GM12864 (cell line): ENCODE measurements at places on chromosomes 2 and 18.

- DNase-seq: no peak
Measured at GRCh38 chr2:33168922-33169321, 222.2 kb downstream of the LTBP1 start.

DNA sequence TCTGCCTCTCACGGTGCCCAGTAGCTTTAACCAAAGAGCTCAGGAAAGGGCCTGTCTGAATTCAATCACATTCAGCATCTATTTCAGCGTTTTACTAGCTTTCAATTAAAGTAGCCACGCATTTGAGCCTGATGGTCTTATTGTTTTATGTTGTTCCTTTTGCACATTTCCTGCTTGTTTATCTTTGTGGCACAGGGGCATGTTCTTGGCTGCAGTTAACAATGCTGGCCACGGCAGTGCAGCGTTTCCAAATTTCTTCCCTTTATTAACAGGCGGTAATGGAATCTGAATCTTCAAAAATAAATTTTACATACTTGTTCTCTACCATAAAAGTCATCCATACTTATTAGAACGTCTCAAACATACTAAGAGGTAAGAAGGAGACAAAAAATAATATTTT is 46.2 kb downstream of the HPCAL1 start:
- no peak for DNase-seq

GRCh38 chr2:230097841-230098240 is 29.1 kb upstream of the SLC16A14 start:
- no peak for DNase-seq

GRCh38 chr2:221429741-221430491 is 142.2 kb downstream of the EPHA4 start:
- DNase-seq: no peak

DNA sequence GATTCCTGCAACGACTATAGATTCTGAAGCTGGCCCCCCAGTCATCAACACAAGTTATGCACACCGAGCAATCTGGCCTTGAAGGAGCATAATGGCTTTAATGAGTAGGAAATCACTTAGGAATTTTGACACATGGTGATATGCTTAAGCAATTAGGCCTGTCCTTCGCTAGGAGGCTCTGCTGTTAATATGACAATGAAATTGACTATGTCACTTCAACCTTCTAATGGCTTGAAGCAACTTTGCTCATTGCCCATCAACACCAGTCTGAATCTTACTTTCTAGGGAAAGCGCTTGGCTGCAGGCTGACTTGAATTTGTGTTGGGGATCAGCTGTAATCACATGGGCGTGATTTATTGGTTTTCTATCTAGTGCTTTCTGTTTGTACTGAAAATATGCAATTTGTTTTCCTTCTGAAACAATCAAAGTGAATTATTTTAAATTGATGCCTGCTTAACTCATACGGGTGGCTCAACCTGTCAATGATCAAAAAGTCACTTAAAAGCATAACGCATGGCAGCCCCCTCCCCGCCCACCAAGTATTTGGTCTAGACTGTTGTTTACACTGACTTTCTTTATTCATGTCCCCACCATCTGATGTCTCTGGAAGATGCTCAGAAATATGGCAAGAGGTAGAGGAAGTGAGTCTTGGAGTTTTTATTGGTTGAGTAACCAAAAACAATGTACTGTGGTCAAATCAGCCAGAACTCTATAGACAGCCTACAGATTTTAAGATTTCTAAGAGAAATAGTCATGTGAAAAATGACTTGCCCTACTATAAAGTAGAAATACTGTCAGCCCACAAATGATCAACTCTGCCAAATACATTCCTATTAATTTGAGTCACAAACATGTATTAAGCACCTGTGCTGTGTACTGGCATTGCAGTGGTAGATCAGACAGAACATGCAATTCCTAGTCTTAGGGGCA is 344.9 kb downstream of the RBM43 start:
- no peak for DNase-seq

DNA sequence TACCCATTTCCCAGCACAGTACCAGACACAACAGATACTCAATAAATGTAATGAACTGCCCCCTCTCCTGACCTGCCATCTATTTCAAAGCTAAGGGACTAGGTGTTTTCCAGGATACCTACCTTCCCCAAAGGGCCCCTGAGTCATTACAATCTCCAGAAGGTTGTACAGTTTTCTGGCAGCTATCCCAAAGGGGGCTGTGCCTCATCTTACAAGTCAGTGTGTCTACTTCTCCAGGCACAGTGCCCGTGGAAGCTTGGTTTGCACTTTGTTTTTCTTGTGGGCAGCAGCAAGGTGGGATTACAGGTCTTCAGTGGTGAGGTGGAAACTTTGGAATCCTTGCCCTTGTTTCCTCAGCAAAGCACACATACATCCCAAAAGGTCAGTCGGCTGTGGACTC is 62.8 kb upstream of the CYP26B1 start:
- no peak for DNase-seq

- no peak for DNase-seq
Measured at GRCh38 chr2:200976710-200977109, 13.2 kb upstream of the ORC2 start.

GRCh38 chr2:24457696-24458386 is 33.2 kb upstream of the NCOA1 start:
- DNase-seq: no peak

DNA sequence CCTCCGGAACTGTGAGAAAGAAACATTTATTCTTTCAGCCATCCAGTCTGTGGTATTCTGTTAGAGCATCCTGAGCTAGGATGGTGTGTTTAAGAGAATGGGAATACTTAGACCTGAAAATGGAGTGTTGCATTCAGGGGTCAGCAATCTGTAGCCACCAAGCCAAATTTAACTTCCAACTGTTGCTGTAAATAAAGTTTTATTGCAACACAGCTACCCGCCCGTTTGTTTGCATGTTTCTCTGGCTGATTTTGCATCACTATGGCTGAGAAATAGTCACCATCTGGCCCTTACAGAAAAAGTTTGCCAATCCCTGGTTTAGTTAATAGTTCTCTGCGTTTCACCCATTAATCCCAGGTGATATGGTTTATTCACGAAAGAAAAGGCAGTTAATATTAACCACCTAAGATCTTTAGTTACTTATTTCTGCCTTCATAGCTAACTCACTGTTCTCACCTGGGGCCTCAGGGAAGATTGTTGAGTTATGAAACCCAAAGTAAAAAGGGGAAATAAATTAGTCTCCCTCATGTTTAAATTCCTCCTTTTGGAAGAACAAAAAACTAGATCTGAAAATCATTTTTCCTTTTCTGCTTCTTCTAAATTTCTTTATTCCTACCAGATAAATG is 9.5 kb upstream of the CYS1 start:
- no peak for DNase-seq

DNA sequence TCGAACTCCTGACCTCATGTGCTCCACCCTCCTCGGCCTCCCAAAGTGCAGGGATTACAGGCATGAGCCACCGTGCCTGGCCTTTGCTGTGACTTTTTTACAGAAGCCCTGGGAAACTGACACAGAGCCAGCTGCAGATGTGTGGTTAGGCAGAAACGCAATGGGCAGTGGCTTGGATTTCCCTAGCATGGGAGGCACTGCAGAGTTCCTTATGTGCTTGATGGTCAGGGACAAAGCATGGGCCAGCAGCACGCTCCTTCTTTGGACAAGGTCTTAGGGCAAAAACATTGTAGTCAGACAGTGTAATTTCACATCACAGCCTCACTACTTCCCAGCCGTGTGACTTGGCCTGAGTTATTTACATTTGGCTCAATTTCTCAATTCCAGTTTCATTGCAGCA is 153.9 kb downstream of the RNF144A start:
- no peak for DNase-seq

DNA sequence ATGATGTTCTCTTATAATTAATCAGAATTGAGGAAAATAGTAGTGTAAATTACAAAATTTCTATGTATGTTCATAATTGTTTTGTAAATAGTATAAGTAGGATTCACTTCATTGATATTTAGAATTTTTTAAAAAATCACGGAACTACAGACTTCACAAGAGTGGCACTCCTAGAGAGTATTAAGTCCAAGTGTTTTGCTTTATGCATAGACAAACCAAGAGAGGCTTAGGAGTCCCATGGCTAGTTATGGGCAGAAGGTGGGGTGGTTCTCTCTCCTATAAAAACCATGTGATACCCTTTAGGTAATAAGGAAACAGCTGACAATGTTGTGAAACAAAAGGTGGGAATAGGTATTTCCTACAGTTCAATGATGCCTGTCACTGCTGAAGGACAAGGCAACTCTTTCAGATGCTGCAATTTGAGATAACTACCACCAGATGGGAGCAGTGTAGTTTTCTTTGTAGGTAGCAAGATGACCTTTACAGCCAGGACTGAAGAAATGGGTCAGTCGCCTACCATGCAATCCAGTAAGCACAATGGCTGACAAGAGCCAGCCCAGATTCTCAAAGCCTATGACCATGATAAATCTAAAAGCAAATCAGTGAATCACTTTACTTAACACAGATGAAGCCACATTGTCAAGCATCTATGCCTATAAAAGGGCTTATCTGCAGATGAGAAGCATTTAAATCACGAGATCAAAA is 83.9 kb downstream of the AAK1 start:
- peak; percentile 37 for DNase-seq

- no peak for DNase-seq
Measured at GRCh38 chr18:68874361-68874760, 76.5 kb downstream of the CCDC102B start.

GRCh38 chr2:62765619-62766376 is 60.3 kb downstream of the EHBP1 start:
- DNase-seq: no peak

- DNase-seq: no peak
Measured at GRCh38 chr2:100563407-100564247, 834 bp downstream of the PDCL3 start.

DNA sequence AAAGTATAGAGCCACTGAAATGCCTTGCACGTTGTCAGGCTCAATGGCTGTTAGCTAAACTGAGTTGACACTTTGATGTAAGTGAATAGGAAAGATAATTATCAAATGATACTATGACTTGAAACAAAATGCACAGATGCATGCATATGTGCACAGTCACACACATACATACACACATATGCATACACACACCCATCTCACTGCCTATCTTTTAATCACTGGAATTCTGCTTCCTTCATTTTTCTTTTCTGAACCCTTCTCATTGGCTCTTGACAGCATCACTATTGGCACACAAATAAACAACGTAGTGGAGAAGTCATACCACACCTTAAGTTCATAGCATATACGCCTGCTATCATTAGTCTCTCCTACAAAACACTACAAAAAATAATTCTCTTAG is 154.9 kb upstream of the NCKAP5 start:
- DNase-seq: no peak
